ENCODE measurements at places on chromosomes 7 and 10.

- DNase-seq, result no peak
These were observed 36.0 kb upstream of the GLI3 start for GRCh38 chr7:42272793-42273665.

GRCh38 chr7:157306846-157307838 is 29.7 kb upstream of the DNAJB6 start:
- no peak for DNase-seq

- no peak for DNase-seq
These were observed 2.5 kb downstream of the EIF3B start for GRCh38 chr7:2357165-2357564.

DNA sequence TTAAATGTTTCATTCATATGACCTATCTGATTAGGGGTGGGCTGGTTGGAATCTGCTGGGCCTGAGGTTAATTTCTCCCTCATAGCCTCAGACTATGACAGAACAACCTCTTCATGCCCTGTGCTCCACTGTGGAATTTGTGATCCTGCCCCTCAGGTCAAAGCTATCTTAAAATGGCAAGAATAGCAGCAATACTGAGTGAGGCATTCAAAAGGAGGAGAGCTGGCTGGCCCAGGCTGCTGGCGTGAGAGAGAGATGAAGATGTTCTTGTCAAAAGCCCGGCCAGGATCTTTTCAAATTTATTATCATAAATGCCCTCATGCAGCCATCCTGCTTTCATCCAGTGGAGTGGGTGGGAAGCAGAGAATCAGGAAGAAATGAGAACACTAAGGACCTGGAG is 41.8 kb upstream of the PLCE1 start:
- DNase-seq, result no peak

Measured in T-helper 2 cell treated with Interferon-gamma antibody and Interleukin-4, amounts not matched to agents 5 μg/mL and 100 μg/mL, for 36 hours (primary cell).